Right lobe of liver (tissue), 6 donors: ENCODE measurements at places on chromosomes 4 and X. TPM values are rescaled to one million over a fixed set of nuclear protein-coding genes. Genes with fewer than 3 reads are reported as not detected.

DNA sequence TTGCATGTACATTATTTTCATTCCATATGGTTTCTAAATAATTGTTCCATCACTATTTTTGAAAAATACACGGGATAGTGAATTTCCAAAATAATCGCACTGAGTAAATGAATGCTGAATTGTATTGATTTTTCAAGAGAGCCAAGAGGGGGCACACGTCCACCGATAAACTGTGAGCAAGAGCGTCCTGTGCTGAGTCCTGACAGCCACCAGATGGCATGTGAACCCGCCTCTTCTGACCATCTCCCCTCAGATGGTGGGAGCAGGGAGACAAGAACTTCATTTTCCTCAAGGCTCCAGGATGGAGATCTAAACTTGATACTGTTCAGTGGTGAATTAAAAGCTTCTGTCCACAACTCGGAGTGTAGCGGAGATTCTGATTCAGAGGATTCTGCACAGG lies 30.6 kb upstream of the IL9R start:
- H3K4me1 ChIP-seq, result no peaks in the 10 kb centered on the region
- H3K4me3 ChIP-seq, result no peak overlapping the region
- no peak for DNase-seq
- H3K27me3 ChIP-seq, result no peaks in the 10 kb centered on the region
- H3K36me3 ChIP-seq, result no peaks in the 10 kb centered on the region
- H3K27ac ChIP-seq, result no peak overlapping the region

- no peaks in the 10 kb centered on the region for H3K4me1 ChIP-seq
- H3K27ac ChIP-seq, result no peak overlapping the region
- H3K4me3 ChIP-seq, result no peak overlapping the region
- H3K36me3 ChIP-seq, result no peaks in the 10 kb centered on the region
- DNase-seq, result no peak
These were observed 167.8 kb downstream of the PCDH10 start for GRCh38 chr4:133316909-133317308.

DNA sequence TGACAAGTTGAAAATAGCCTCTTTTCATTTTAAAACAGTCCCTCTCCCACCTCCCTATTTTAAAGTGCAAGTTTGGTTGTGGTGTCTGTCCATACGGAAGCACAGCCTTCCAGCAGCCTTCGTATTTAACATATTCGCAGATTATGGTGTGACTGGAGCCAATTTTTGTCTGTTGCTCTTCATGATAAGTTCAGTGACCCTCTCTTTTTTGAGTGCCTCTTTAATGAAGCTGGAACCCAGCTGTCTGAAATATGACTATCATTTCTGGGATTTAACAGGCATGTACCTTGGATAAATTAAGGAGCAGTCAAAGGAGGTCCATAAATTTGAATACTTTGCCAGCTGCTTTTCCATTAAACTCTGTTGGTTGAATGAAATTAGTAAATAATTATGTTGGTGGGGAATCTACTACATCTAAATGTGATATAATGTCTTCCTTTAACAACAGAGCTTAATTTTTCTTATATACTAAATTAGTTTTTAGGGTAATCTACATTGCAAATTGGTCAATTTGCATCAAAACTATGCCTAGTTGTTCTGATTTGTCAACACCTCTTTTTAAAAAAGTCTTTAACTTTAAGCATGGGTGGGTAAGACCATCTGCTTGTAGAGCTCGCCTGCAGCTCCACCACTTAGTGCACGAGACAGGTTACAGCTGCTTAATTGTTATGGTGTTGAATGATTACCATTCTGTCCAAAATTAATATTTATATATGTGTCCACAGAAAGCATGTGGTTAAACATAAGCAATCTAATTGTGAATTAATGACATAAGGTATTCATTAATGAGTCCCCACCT lies 216.6 kb downstream of the DCTD start:
- no peak for DNase-seq
- no peaks in the 10 kb centered on the region for H3K4me1 ChIP-seq

The TAF7L gene
- total RNA-seq, result not detected

DNA sequence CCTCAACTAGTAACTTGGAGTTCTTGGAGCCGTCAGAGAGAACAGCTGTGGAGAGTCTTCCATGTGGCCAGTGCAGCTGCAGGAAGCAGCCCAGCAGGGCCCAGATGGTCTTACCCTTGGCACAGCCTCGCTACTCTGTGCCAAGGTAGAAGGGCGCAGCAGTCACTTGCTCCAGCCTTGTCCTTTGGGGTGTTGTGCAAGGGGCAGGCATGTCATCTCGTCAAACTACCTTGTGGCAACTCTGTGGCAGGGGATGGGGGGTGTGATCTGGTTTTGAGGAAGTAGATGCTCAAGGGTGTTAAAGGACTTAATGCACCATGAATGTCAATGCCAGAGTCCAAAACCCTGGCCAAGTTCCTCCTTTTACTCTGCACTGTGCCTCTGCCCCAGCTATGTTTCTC lies 34.2 kb upstream of the TBC1D14 start:
- H3K27ac ChIP-seq, result no peak overlapping the region
- no peak overlapping the region for H3K4me3 ChIP-seq
- H3K27me3 ChIP-seq, result no peaks in the 10 kb centered on the region
- no peak for DNase-seq
- no peaks in the 10 kb centered on the region for H3K4me1 ChIP-seq
- H3K36me3 ChIP-seq, result peaks cover 82% of the 10 kb centered on the region

- no peak overlapping the region for H3K4me3 ChIP-seq
- H3K4me1 ChIP-seq, result no peaks in the 10 kb centered on the region
- no peaks in the 10 kb centered on the region for H3K27me3 ChIP-seq
- no peaks in the 10 kb centered on the region for H3K36me3 ChIP-seq
- no peak for DNase-seq
- no peak overlapping the region for H3K27ac ChIP-seq
These were observed 112.5 kb upstream of the ATP6AP2 start for GRCh38 chrX:40468033-40468846.

DNA sequence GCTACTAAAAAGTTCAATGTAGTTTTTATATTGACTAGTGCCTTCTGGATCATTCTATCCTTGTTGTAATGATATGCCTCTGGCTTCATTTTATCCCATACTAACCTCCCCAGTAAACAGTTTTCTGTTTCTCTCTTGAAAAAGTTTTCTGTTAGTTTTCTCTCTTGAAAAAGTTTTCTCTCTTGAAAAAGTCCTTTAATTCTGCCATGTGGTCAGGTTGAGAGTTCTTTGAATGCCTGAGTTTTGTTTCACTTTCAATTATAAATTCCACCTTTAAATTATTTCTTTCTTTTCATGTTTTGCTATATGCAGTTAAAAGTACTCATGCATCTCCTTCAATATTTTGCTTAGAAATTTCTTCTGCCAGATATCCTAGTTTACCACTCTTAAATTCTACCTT lies 1139.6 kb downstream of the STPG2 start:
- no peaks in the 10 kb centered on the region for H3K4me1 ChIP-seq
- no peak overlapping the region for H3K27ac ChIP-seq
- no peaks in the 10 kb centered on the region for H3K27me3 ChIP-seq
- no peak for DNase-seq

The P2RY4 gene
- 1.4 TPM for total RNA-seq

DNA sequence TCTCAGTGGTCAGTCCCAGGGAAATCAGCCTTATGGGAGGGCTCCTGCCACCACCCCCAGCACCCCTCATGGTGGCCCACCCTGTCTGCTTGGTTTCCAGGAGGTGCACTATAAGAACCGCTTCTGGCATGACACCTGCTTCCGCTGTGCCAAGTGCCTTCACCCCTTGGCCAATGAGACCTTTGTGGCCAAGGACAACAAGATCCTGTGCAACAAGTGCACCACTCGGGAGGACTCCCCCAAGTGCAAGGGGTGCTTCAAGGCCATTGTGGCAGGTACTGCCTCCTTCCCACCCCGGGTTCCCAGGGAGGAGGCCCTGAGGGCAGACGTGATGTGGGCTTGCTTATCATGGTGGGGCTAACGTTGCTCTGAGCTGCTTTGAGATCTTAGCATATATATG lies 44.3 kb downstream of the MAP7D3 start:
- H3K27me3 ChIP-seq, result no peaks in the 10 kb centered on the region
- H3K4me1 ChIP-seq, result no peaks in the 10 kb centered on the region
- H3K27ac ChIP-seq, result no peak overlapping the region

The MTNR1A gene
- 0.18 TPM for total RNA-seq

The MAGEE1 gene
- 0.39 TPM for total RNA-seq

The SOWAHB gene
- total RNA-seq, result 17.3 TPM

The APBB2 gene
- total RNA-seq, result 23.7 TPM

The ZCCHC18 gene
- 0.12 TPM for total RNA-seq

The FAAH2 gene
- 10.5 TPM for total RNA-seq

DNA sequence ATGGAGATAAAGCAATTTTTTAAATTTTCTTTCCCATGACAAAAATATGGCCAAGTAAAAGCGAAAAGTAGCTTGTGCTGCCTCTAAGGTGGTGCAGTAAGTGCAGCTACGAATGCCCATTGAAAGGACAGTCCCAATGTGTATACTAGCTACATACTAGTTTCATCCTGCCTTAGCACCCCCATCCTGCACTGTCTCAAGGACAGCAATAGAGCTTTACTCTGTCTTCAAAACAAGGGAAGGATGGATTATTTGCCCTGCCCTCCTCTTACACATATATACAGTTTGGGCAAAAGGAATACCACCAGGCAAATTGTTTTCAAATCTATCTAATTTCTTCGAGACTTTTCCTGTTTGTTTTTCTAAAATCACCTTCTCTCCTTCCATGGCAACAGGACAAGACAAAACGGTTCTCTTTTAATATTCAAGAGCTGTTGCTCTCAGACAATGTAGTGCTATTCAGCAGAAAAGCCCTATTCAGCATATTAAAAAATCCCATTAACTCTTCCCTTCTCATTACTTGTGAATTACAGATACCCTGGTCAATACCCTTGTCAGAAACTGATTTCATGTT lies 75.1 kb upstream of the SLC7A11 start:
- H3K4me3 ChIP-seq, result no peak overlapping the region
- H3K27ac ChIP-seq, result no peak overlapping the region
- H3K27me3 ChIP-seq, result no peaks in the 10 kb centered on the region
- no peaks in the 10 kb centered on the region for H3K4me1 ChIP-seq

GRCh38 chr4:11131491-11131890 lies 297.2 kb downstream of the HS3ST1 start:
- H3K27ac ChIP-seq, result no peak overlapping the region
- H3K27me3 ChIP-seq, result no peaks in the 10 kb centered on the region
- no peak for DNase-seq
- no peaks in the 10 kb centered on the region for H3K4me1 ChIP-seq
- H3K36me3 ChIP-seq, result no peaks in the 10 kb centered on the region

GRCh38 chr4:158292156-158292555 lies 81.9 kb downstream of the TMEM144 start:
- no peak for DNase-seq
- no peaks in the 10 kb centered on the region for H3K4me1 ChIP-seq
- no peaks in the 10 kb centered on the region for H3K27me3 ChIP-seq
- no peak overlapping the region for H3K27ac ChIP-seq

DNA sequence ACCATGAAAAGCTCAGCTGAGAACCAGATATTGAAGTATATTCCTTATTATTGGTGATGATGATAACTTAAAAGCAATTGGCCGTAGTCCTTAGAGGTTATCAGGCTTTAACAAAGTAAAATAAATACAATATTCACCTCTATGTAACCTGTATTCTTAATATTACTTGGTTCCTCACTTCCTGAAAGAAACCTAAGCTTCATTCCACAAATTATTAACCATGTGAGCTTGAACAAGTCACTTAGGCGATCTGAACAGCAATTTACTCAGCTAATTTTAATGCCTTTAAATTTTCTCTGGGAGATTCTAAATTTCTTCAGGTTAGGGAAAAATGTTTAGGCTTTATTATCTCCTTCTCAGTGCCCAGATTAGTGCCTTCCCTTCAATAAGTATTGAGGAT lies 69.2 kb downstream of the CLDN22 start:
- no peaks in the 10 kb centered on the region for H3K27me3 ChIP-seq
- no peaks in the 10 kb centered on the region for H3K36me3 ChIP-seq
- no peaks in the 10 kb centered on the region for H3K4me1 ChIP-seq
- no peak for DNase-seq

The FAM114A1 gene
- 72.9 TPM for total RNA-seq
